ENCODE measurements at places on chromosomes 7 and 10.

- DNase-seq: peak; percentile 41
These were observed 48.1 kb upstream of the GLCCI1 start for GRCh38 chr7:7920481-7920880.

DNA sequence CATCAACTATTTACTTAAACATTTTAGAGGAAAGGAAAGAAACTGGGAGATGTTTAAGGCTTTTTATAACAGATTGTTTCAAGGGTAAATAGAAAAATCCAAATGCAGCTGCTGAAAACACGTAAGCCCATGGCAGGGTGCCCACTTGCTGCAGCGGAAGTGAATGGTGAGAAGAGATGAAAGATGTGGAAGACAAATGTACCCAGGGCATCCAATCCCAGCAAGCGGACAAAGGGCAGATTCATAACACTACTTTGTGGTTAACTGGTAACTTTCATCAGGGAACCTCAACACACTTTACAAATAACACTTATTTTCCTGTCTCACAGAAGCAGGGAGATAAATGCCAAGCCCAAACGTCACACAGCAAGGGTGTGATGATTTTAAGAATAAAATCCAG, 358.4 kb downstream of the KCNMA1 start:
- peak; percentile 80 for DNase-seq

- DNase-seq: no peak
These were observed 55.8 kb downstream of the TMEM26 start for GRCh38 chr10:61397175-61397986.

GRCh38 chr10:97549587-97550322, 22.8 kb upstream of the ANKRD2 start:
- DNase-seq: peak; percentile 60

- DNase-seq: no peak
These were observed 5.6 kb downstream of the SUFU start for GRCh38 chr10:102509387-102509786.

GRCh38 chr7:74324531-74325209, 35.5 kb downstream of the CLIP2 start:
- no peak for DNase-seq

GRCh38 chr10:11108356-11108755, 90.7 kb downstream of the CELF2 start:
- no peak for DNase-seq

- no peak for DNase-seq
These were observed 20.6 kb downstream of the CALML5 start for GRCh38 chr10:5478694-5479305.

GRCh38 chr10:19656420-19657042, 159.7 kb upstream of the PLXDC2 start:
- no peak for DNase-seq

Measured in SW480 (cell line).